ENCODE measurements at places on chromosomes 3 and 15. TPM values are rescaled to one million over a fixed set of nuclear protein-coding genes. Genes with fewer than 3 reads are reported as not detected.

The FBXL22 gene
- total RNA-seq = 1.0 TPM

The GALNT15 gene
- not detected for total RNA-seq

The SLC24A5 gene
- total RNA-seq = not detected

The PLCB2 gene
- total RNA-seq = 8.7 TPM

The COX17 gene
- 27.7 TPM for total RNA-seq

- H3K27ac ChIP-seq = no peak overlapping the region
- H3K4me1 ChIP-seq = peaks cover 24% of the 10 kb centered on the region
- no peaks in the 10 kb centered on the region for H3K36me3 ChIP-seq
- H3K27me3 ChIP-seq = no peaks in the 10 kb centered on the region
- no peak for DNase-seq
Measured at GRCh38 chr3:64392001-64392400, 166.7 kb upstream of the PRICKLE2 start.

- no peaks in the 10 kb centered on the region for H3K4me1 ChIP-seq
- no peaks in the 10 kb centered on the region for H3K27me3 ChIP-seq
- no peak for DNase-seq
- no peak overlapping the region for H3K4me3 ChIP-seq
- H3K36me3 ChIP-seq = peaks cover 2% of the 10 kb centered on the region
- no peak overlapping the region for H3K27ac ChIP-seq
Measured at GRCh38 chr3:195285372-195285771, 14.4 kb upstream of the XXYLT1 start.

DNA sequence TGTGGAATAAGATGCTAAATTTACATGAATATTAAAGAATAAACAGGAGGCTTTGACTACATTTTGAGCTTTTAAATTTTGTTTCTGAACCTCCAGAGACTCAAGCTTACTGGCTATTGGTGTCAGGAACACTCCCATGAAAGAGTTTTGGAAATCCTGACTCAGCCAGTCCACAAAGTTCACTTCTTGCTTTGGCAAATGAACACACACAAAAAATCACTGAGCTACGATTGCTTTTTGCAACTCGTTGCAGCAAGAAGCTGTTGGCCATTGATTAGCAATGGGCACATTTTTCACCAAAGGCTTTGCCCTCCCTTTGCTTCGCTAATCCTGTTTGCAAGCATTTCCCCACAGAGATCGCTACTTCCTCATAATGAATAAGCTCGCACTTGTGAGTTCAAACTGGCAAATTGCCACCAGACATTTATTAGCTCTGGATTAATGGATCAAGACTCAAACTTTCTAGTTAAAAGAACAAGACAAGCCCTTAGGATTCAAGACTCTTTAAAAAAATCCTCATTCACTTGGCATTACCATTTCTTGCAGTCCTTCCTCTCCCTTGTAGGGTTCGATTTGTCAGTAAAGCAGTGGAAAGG is 343.2 kb upstream of the ONECUT1 start:
- no peak overlapping the region for H3K27ac ChIP-seq
- DNase-seq = no peak
- peaks cover 24% of the 10 kb centered on the region for H3K4me1 ChIP-seq
- no peak overlapping the region for H3K4me3 ChIP-seq
- H3K36me3 ChIP-seq = no peaks in the 10 kb centered on the region

GRCh38 chr3:17013050-17013449 is 128.3 kb downstream of the PLCL2 start:
- H3K27me3 ChIP-seq = no peaks in the 10 kb centered on the region
- no peak overlapping the region for H3K4me3 ChIP-seq
- H3K27ac ChIP-seq = no peak overlapping the region
- H3K36me3 ChIP-seq = peaks cover 8% of the 10 kb centered on the region

Measured in neural crest cell (in vitro differentiated cells).